Activated CD4-positive, CD25-positive, alpha-beta regulatory T cell treated with anti-CD3 and anti-CD28 coated beads, Interleukin-2, amount 50 U/mL, for 72 hours (primary cell): ENCODE measurements at places on chromosomes 4 and X.

DNA sequence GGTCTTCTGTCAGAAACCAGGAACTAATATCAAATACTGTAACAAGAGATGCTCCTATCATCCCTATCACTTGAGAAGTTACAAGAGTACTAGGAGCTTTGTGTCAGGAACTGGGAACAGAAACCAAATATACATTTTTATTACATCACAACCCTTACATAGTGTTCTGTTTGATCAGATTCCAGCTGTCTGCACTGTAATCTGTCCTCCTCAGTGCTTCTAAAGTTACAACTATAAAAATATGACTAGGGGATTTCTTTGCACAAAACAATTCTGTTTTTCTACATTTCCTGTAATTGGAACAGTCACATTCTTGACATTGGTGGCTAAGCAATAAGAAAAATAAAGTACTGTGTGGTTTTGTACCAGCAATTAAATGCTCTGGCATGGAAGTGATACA, 686.0 kb downstream of the PDHA2 start:
- DNase-seq, result no peak

GRCh38 chr4:24419181-24420034, 164.9 kb downstream of the DHX15 start:
- DNase-seq, result peak; percentile 71

DNA sequence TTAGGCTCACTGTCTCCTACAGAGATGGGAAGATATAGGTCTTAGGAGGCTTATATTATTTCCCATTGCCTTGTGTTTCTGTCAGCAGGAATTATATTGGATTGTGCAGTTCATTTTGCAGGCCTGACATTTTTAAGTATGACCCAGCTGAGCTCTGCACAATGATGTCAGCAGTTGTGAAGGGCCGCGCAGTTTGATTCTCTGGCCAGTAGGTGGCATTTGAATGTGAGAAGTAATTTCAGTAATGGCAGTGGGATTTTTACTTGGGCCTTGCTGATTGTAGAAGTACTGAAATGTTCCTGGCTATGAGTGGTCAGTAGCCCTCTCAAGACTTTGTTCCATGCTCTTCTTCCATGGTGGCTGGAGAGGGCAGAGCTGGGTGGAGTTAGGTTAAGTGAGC, 247.2 kb upstream of the MTMR8 start:
- no peak for DNase-seq

DNA sequence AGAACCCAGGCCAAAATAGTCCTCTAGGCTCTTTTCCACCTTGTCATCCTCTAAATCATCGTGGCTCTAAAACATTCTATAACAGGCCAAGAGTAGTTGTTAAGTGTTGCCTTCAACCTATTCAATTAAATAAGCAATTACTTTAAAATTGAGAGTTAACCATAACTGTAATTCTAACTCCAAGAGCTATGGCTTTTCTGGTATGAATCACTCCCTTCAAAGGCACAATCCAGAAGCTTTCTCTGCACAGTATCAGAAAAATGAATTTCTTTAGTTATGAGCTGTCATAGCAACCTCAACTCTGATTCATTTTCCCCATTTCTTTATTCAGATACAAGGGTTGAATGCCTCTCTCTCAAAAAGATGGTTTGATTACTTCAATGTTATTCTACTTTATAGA, 21.7 kb downstream of the INPP4B start:
- no peak for DNase-seq

- DNase-seq, result no peak
Measured at GRCh38 chrX:38102240-38102639, 95.9 kb downstream of the SYTL5 start.

DNA sequence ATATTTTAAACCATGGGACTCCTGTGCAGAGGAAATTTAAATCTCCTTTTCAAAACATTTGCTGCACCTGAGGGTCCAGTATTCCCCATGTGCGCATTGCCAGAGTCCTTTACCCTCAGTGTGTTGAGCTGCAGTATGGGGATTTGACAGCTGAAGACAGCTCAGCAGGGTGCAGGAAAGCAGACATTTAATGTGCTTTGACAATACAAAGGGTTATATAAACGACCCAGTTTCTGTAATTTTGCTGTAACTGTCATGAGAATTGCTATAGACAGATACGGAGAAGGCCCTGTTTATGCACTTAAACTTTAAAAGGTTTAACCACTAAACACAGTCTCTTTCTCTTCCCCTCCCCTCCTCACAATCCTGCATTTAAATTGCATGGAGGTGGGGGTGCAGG, 393.4 kb downstream of the MID1IP1 start:
- DNase-seq, result no peak

DNA sequence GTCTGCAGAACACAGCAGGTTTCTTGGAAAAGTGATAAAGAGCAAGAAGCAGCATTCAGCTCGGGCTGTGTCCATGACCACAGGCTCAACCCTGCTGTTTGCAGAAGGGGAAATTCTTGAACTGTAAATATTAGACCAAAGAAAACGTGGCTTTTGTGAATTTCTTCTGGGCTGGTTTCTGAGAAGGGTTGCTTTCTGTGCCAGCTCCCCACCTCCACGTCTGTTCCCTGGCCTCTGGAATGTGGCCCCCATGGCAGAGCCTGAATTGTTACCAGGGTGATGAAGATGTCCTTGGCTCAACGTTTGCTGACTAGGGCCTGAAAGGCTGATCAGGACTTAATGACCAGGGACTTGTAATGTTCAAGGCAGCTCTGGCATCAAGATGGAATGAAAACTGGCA, 116.0 kb downstream of the CPEB2 start:
- DNase-seq, result no peak

- no peak for DNase-seq
Measured at GRCh38 chr4:128600996-128601871, 208.3 kb upstream of the JADE1 start.

DNA sequence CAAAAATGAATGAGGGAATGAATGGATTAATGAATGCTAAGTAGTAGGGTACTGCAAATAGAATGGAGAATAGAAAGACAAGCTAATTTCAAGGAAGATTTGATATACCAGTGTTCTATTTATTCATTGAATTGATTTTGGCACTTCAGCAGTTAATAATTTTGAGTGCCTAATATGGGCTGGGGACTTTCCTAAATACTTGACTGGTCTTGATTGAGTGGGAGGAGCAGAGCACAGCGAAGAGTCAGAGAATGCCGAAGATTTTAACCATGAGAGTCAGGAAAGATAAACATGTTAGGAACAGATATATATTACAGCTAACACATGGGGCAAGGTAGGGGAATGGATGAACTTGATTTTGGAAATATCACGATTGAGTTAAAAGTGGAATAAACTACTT, 10.6 kb downstream of the IL15 start:
- no peak for DNase-seq

- no peak for DNase-seq
Measured at GRCh38 chr4:971666-972500, 1.5 kb downstream of the DGKQ start.

GRCh38 chr4:183399616-183400015, 44.8 kb upstream of the CDKN2AIP start:
- DNase-seq, result no peak

DNA sequence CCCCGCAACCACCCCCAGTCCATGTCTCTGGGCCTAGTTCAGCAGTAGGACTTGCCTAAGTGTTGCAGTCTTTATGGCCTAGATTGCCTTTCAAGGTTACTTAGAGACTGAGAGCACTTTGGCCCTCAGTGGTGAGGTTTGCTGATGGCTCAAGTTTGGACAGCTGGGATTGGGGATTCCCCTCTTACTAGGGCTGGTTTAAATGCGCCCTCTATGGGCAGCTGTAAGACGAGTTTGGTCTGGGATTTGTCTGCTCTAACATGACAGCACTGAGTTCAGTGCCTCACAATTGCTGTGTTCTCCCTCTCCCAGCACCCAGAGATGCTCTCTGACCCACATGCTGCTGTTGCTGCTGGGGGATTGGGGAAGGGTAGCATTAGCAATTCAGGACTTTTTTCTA, 23.1 kb downstream of the DACH2 start:
- no peak for DNase-seq

- no peak for DNase-seq
Measured at GRCh38 chrX:126655061-126655460, 102.4 kb upstream of the DCAF12L1 start.

GRCh38 chr4:162938738-162939485, 227.8 kb downstream of the NAF1 start:
- no peak for DNase-seq

DNA sequence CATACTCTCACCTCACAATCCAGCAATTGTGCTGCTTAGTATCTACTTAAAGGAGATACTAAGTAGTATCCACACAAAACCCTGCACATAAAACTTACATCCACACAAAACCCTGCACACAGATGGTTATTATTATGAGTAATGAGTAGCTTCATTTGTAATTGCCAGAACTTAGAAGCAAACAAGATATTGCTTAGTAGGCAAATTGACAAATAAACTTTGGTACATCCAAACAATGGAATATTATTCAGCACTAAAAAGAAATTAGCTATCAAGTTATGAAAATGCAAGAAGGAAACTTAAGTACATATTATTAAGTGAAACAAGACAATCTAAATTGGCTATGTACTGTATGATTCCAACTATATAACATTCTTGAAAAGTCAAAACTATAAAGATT, 80.6 kb downstream of the NPY2R start:
- no peak for DNase-seq

GRCh38 chr4:6960628-6961412, 51.2 kb downstream of the TBC1D14 start:
- DNase-seq, result no peak

GRCh38 chr4:143883529-143883928, 21.8 kb downstream of the GYPE start:
- DNase-seq, result no peak

DNA sequence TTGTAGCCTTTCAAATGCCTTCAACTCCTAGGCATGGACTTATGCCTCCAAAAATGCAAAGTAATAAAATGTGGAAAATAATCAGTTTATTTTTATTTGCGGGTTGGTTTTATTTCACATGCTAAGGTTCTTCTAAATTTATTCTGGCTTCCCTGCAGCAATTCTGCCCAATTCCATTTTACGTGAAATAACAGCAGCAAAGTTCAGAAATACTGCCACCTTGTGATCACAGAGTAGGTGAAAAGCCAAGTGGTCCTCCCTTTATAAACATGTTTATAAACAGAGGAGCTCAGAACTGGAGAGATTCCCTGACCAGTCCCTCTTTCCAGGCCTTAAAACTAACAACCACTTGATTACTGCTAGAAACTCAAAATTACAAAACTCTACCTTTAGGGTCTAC, 14.7 kb upstream of the DCHS2 start:
- no peak for DNase-seq

DNA sequence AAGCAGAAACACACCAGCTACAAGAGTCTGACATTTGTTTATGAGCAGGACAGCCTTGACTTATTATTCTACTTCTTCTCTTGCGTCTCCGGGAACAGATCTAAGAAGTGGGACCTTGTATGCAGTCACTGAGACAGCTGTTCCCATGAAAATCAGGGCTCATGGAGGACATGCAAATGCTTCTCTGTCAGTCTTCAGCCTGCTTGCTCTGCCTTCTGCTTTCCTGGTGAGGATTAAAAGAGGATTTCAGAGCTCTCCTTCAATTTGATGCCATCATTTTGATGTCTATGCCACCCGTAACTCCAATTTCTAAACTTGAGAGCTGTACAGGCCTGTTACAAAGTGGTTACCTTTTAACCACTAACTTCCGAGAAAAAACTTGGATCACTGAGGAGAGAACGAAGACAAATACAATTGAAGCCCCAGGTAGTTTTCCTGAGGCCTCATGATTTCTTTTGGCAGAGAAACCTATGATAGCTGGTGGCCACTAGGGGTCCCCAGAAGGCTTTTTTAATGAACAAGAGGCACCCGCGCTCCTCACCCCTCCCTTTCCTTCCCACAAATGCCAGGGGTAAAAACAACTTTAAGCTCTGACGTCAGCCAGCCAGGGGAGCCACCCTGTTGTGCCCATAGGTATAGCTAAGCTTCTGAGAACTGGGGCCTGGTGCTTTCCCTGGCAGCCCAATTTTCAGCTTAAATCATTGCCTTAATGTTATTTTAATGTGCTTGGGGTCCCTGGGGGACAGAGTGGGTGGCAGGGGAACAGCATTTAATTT, 97.0 kb downstream of the DDIT4L start:
- DNase-seq, result peak; percentile 73

DNA sequence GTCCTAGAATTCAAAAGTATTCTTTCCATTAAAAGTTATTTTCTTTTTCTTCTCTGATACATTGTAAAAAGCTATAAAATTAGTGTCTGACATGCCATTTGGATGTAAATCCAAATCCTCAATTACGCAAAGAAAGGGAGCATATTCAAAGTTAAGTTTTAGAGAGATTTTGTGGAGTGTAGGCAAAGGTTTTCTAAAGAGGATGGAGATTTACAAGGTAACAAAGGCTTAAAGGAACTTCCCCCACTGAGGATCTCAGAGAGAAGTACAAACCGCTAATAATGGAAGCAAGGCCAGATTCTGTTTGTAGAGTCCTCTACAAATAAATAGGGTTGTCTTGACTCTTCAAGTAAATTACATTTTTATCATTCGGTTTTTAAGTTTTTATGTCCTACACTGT, 91.0 kb upstream of the MAPK10 start:
- no peak for DNase-seq

GRCh38 chr4:93355411-93355810, 473.1 kb upstream of the ATOH1 start:
- no peak for DNase-seq

- no peak for DNase-seq
Measured at GRCh38 chr4:153788413-153789276, at the start of gene SFRP2. Gene SFRP2 (minus strand): TSS chr4:153789083. CDS start chr4:153788835, 248 bp downstream.

GRCh38 chr4:42844422-42845070, 48.0 kb upstream of the GRXCR1 start:
- no peak for DNase-seq

GRCh38 chr4:2948895-2949781, 14.1 kb downstream of the NOP14 start:
- no peak for DNase-seq

GRCh38 chr4:5510504-5510903, 197.9 kb downstream of the EVC2 start:
- DNase-seq, result no peak

DNA sequence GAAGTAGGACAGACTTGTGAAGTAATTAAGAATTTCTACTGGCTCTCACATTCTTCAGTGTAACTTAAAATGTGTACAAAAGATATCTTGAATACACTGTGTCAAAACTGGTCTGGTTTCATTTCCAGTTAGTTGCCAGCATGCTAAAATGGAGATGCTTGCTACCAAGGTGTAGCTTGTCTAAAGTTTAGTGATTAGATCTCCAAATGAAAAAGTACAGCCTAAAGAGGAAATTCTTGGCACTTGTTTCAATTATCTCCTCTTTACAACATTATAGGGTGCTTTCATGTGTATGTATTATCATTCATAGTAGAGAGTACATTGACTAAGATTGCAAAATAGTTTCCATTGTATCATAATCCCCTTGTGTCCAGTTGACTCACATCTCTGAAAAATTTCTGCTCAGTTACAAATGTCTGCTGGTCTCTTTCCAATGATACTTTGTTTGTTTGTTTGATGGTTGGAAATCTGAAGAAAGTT, 97.3 kb upstream of the SPRY1 start:
- no peak for DNase-seq
